Ovary (tissue), 10 donors: ENCODE measurements at places on chromosomes 2 and 18. TPM values are rescaled to one million over a fixed set of nuclear protein-coding genes. Genes with fewer than 3 reads are reported as not detected.

DNA sequence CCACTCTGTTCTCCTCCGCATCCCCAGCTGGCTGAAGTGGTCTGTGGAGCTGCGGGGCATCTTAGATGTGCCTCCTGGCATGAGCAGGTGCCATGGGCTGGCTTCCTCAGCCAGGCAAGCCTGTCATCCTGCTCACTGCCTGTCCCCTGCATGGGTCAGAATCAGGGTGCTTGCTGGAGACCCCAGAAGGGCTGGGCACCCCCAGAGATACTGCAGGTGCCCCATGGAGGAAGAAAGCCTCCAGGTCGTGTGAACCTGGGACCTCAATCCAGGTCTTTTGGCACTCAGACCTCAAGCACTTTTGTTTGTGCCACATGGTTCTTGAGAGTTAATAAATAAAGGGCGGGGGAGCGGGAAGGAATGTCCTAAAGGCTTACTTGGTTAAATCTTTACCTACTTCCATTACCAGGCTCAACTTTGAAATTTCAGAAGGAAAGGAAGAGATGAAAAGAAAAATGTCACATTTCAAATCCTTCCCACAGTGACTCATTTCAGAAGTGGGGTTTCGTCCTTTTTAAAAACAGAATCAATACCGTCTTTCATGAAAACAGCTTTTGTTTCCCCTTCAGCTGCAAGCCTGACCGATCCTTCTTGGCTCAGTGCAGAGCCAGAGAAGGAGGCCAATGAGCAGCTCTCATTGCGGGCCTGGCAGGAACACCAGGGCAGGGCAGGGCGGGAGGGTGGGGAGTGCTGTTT, 69.9 kb downstream of the RHOB start:
- peaks cover 2% of the 10 kb centered on the region for H3K4me1 ChIP-seq
- H3K27me3 ChIP-seq, result no peaks in the 10 kb centered on the region
- DNase-seq, result peak; percentile 65
- peak overlapping the region; percentile 30 for H3K27ac ChIP-seq
- H3K36me3 ChIP-seq, result no peaks in the 10 kb centered on the region
- H3K4me3 ChIP-seq, result no peak overlapping the region

GRCh38 chr2:164479460-164479859, 141.8 kb downstream of the GRB14 start:
- peak; percentile 29 for DNase-seq
- H3K27me3 ChIP-seq, result no peaks in the 10 kb centered on the region
- H3K27ac ChIP-seq, result no peak overlapping the region
- no peaks in the 10 kb centered on the region for H3K4me1 ChIP-seq
- no peak overlapping the region for H3K4me3 ChIP-seq

Gene DSC2
- polyA plus RNA-seq, result 0.77 TPM

GRCh38 chr18:65221115-65221514, 529.7 kb upstream of the CDH7 start:
- no peaks in the 10 kb centered on the region for H3K27me3 ChIP-seq
- no peaks in the 10 kb centered on the region for H3K36me3 ChIP-seq
- no peak overlapping the region for H3K4me3 ChIP-seq
- H3K27ac ChIP-seq, result no peak overlapping the region

DNA sequence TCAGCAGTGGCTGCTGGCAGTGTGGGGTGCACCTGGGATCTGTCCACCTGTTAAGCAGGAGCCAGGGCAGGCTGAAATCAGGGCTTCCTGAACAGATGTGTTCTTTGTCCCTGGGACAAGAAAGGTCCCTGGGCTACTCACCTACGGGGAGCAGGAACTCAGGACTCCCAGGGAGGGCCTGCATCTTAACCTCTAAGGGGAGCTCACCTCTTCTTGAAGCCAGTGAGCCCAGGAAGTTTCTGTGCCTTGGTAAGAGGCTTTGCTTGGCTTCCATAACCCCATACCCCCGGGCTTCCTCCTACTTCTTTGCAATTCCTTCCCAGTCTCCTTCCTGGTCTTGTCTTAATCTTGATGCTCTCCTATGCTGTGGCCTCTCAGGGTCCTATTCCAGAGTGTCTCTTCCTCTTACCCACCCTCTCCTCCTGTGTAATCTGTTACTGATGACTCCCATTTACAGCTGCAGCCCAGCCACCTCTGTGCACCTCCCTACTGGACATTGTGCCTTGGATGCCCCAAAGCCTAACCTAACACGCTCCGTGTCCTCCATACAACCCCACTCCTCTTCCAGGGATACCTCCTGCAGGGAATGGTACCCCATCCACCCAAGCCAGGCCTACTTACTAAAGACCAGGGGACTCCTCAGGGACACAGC, 55.7 kb upstream of the MAPRE3 start:
- H3K36me3 ChIP-seq, result no peaks in the 10 kb centered on the region
- H3K4me3 ChIP-seq, result no peak overlapping the region
- no peak for DNase-seq
- H3K4me1 ChIP-seq, result no peaks in the 10 kb centered on the region
- H3K27me3 ChIP-seq, result no peaks in the 10 kb centered on the region

GRCh38 chr2:18454692-18455235, 105.7 kb downstream of the RDH14 start:
- no peaks in the 10 kb centered on the region for H3K36me3 ChIP-seq
- H3K4me1 ChIP-seq, result peaks cover 3% of the 10 kb centered on the region
- H3K4me3 ChIP-seq, result no peak overlapping the region
- DNase-seq, result no peak
- no peak overlapping the region for H3K27ac ChIP-seq
- no peaks in the 10 kb centered on the region for H3K27me3 ChIP-seq

Gene SERPINB3
- polyA plus RNA-seq, result not detected

- H3K36me3 ChIP-seq, result no peaks in the 10 kb centered on the region
- DNase-seq, result no peak
Measured at GRCh38 chr18:54416436-54416835, 58.7 kb downstream of the C18orf54 start.

Gene SLC16A14
- polyA plus RNA-seq, result 8.1 TPM

DNA sequence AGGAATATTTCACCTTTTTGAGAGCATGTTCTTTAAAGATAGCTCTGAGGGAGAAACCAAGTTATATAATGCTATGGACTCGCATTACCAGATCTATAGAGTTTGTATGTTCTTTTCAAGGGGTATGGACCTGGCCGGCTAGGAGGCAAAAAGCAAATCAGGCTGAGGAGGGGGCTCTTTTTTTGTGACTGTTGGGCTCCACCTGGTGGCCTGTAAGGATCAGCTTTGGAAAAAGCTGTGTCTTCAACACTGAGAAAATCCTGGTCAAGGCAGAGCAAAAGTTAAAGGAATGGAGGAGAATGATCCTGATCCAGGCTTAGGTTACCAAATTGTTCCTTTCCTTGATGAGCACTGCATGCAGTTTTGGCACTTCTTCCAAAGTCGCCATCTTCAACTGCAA, 180.5 kb downstream of the DIS3L2 start:
- H3K4me3 ChIP-seq, result no peak overlapping the region
- no peak overlapping the region for H3K27ac ChIP-seq
- peak; percentile 34 for DNase-seq
- H3K36me3 ChIP-seq, result no peaks in the 10 kb centered on the region

Gene IL1RN
- 0.29 TPM for polyA plus RNA-seq

Gene FNDC4
- 62.3 TPM for polyA plus RNA-seq

- DNase-seq, result no peak
- H3K4me1 ChIP-seq, result no peaks in the 10 kb centered on the region
- H3K27me3 ChIP-seq, result no peaks in the 10 kb centered on the region
- no peaks in the 10 kb centered on the region for H3K36me3 ChIP-seq
- H3K27ac ChIP-seq, result no peak overlapping the region
Measured at GRCh38 chr2:167196461-167197252, 308.4 kb downstream of the XIRP2 start.

DNA sequence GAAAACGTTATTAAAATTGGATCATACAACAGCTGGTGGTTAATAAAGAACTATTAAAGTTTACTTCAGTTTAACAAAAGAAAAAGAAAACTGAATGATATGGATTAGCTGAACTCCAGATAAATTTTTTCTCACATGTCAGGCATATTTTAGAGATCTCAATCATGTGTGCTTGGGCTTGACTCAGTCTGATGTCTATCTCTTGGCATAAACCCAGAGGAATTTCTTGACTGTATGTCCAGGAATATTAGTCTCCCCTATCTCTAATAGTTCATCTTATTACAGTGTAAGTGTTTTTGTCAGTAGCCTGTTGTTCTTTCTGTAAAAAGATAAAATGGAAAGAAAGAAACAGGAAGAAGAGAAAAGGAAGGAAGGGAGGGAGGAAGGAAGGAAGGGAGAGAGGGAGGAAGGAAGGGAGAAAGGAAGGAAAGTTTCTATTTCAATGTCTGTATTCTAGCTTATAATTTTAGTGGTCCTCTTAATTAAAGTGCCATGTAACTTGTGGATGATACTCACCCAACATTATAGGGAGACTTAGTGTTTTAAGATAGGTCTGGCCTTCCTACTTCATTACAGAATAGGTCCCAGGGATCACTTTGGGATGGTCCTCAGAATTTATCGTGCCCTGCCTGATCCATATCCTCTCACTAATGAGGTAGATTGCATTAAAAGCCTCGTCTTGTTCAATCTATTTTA, 99.7 kb upstream of the UGP2 start:
- H3K4me3 ChIP-seq, result no peak overlapping the region
- no peak for DNase-seq
- H3K4me1 ChIP-seq, result peaks cover 3% of the 10 kb centered on the region
- H3K27me3 ChIP-seq, result no peaks in the 10 kb centered on the region
- H3K36me3 ChIP-seq, result no peaks in the 10 kb centered on the region

Gene DPP10
- 0.17 TPM for polyA plus RNA-seq

GRCh38 chr2:99561804-99562203, 72.0 kb upstream of the REV1 start:
- DNase-seq, result no peak
- H3K36me3 ChIP-seq, result no peaks in the 10 kb centered on the region
- H3K4me1 ChIP-seq, result no peaks in the 10 kb centered on the region
- H3K27me3 ChIP-seq, result no peaks in the 10 kb centered on the region
- no peak overlapping the region for H3K27ac ChIP-seq

Gene IRS1
- polyA plus RNA-seq, result 22.3 TPM

DNA sequence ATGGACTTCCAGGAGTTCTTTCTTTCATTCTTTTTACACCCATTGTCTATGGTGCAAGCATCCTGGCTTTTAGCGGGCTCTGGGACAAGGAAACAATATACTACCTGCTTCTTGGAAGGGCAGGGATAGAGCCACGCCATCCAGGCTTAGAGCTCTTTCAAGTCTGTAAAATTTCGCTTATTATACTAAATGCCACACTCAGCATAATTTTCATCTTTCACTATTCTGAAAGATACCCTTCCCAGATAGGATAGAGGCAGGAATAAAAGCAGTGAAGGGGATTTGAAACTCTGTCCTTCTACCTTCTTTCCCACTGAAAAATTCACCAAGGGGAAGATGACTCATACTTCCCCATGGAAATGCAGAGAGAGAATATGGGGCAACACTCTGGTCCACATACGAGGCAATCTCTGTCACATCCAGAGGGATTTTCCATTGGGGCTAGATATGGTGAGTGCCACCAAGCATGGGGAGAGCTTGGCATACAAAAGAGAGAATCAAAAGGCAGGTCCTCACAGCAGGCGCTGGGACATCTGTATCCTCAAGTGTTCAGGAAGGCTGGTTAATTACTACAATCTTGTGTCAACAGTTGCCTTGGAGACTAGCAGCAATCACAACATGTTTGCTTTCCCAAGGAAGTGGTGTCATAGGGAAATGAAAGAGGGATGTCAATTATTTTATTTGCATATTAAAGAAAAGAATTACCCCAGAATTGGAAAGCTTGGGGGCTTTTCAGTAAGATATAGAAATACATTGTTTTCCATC, 127.6 kb downstream of the TDRD15 start:
- no peaks in the 10 kb centered on the region for H3K4me1 ChIP-seq
- H3K27me3 ChIP-seq, result no peaks in the 10 kb centered on the region
- H3K4me3 ChIP-seq, result no peak overlapping the region
- no peaks in the 10 kb centered on the region for H3K36me3 ChIP-seq
- H3K27ac ChIP-seq, result no peak overlapping the region
- DNase-seq, result no peak

Gene FAHD2B
- 21.6 TPM for polyA plus RNA-seq

Gene ERBB4
- polyA plus RNA-seq, result 1.2 TPM

Gene COL4A3
- polyA plus RNA-seq, result 2.9 TPM

DNA sequence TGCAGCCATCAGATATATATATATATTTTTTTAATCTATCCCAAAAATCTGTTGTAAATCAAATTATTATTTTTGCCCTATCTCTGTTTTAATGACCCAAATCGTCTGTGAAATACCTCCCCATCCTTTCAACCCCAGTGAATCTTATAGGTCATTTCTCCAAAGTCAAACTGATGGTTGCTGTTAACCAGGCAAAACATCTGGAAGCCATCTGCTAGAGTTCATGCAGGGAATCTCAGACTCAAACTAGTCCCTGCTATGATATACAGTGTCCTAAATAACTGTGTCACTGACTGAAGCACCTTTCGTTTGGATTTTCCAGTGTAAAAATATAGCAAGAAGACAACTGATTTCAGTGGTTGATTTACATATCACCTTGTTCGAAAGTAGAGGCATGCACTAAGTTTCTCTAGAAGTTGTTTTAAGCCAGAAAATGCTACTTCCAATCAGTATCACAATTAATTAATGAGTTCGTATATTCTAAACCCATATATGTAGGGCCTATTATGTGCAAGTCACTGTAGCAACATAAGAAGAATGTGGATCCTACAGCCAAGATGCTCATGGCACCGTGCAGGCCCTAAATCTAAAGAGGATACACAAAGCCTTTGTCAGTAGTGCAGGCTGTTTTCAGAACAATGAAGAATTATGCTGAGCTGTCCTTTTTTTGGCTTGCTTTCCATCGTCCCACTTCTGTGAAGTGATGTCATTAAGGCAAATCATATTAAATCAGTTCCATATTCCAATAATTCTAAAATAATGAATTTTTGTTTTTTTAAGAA, 566.0 kb downstream of the STK39 start:
- H3K4me1 ChIP-seq, result no peaks in the 10 kb centered on the region
- no peak overlapping the region for H3K27ac ChIP-seq
- H3K36me3 ChIP-seq, result no peaks in the 10 kb centered on the region

Gene SLC23A3
- polyA plus RNA-seq, result 1.1 TPM

Gene CLEC4F
- 1.3 TPM for polyA plus RNA-seq

Gene GCG
- polyA plus RNA-seq, result not detected

Gene IL36RN
- not detected for polyA plus RNA-seq

DNA sequence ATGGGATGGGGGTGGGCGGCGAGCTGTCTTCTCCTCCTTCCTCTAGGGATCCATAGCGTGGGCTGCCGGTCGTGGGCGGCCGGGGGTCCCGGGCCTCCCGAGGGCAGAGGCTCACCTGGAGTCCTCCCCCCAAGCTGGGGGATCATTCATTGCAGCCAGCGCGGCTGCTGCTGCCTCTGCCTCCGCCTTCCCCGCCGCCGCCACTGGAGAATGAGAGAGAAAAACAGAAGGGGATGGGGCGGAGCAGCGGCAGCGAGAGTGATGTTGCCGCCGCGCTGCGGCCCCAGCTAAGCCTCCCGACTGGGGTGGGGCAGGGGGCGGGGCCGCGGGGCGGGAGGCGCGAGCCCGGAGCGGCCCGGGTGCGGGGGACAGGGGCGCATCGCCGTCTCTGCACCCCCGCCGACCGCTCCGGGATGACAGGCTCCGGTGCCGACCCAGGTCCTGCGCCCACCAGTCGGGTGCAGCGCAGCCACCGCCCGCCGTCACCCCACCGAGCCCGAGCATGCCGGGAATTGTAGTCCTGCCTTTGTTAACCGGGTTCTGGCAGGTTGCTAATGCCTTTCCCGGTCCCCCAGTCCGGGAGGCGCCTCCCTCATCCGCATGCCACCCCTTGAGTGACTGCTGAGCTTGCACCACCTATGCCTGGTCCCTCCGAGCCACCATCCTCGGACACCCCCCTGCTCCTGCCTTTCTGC, at the start of gene KIF3C:
TSS of gene KIF3C (minus strand) at position 225 of the 695 bp plus-strand sequence. CDS start 580 bp downstream, outside the sequence.
- H3K4me1 ChIP-seq, result peaks cover 23% of the 10 kb centered on the region
- H3K4me3 ChIP-seq, result peak within 1 kb of the TSS; percentile 55
- H3K27ac ChIP-seq, result peak within 1 kb of the TSS; percentile 43

Gene MFSD2B
- polyA plus RNA-seq, result 0.02 TPM

Gene IL18RAP
- 0.43 TPM for polyA plus RNA-seq

Gene CNDP1
- not detected for polyA plus RNA-seq
